ENCODE measurements at places on chromosomes 3 and 15.

DNA sequence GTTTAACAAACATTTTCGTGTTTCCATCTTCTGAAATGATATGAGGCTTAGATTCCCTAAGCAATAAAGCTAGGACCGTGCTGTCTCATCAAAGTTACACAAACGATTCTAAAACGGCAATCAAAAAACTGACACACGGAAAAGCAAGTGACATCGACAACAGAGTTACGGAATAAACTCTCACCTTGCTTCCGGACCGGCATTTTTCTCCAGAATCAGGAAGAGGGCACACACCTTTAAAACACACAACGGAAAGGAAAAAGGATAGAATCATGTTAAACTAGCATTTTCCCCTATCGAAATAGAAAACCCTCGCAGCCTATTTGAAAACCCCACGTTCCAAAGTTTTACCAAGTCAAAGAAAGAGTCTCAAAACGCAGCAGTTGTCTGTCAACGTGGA is 1.4 kb downstream of the DLG1 start:
- no peak for DNase-seq

DNA sequence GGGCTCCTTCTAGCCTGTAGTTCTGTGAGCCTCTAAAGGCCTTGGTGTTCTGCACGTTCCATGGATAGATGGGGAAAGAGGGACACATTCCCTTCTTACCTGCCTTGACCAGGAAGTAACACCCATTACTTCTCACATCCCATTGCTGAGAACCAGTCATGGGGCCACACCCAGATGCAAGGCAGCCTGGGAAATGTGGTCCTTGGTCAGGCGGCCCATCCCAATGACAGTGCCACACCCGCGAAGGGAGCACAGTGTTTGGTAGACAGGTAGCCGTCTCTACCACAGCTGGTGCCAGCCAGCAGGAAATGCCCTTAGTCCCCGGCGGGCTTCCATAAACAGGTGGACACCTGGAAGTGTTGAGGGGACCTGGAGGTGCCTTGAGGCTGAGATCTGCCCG is 23.2 kb upstream of the LCTL start:
- DNase-seq: no peak

GRCh38 chr3:50415061-50415460 is 55.7 kb upstream of the TMEM115 start:
- no peak for DNase-seq

- DNase-seq: no peak
Measured at GRCh38 chr3:192011137-192011536, 550.2 kb downstream of the PYDC2 start.

GRCh38 chr3:61938878-61939549 is 377.6 kb downstream of the PTPRG start:
- DNase-seq: no peak

- no peak for DNase-seq
Measured at GRCh38 chr3:105235785-105236184, 130.9 kb upstream of the ALCAM start.

- no peak for DNase-seq
Measured at GRCh38 chr3:156304406-156304805, 184.0 kb downstream of the KCNAB1 start.

- DNase-seq: no peak
Measured at GRCh38 chr3:21062831-21063294, 688.1 kb downstream of the ZNF385D start.

DNA sequence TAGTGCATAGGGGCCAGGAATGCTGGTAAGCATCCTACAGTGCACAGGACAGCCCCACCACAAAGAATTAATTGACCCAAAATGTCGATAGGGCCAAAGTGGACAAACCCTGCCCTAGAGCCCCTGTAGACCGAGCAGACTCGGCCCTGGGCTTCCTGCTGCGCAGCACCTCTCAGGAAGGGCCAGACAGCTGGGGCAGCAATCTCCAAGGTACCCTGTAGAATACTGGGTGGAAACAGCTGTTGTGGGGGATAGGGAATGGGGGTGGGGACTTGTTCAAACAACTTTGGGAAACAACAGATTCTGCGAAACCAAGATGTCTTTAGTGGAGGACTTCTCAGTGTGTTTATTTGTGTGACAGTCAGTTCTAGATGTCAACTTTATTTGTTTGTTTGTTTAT is 67.1 kb downstream of the MRPL46 start:
- DNase-seq: no peak

GRCh38 chr3:169137943-169138342 is 525.6 kb downstream of the MECOM start:
- DNase-seq: no peak

DNA sequence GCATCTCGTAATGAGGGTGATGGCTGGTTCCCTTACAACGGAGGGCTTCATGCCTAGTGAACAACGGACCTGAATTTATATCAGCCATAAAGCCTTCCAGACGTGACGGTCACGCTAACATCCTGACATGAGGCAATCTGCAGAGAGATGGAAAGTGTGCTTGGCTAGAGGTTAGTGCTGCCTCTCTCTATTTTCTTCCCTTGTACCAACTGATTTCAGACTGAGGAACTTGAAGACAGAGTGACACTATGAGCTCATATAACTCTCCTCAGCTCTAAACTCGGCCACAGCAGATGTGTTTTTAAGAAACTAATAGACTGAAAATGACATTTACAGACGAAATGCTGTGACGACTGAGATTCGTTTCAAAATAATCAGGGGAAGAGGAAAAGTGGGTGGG is 122.4 kb downstream of the XXYLT1 start:
- DNase-seq: no peak

DNA sequence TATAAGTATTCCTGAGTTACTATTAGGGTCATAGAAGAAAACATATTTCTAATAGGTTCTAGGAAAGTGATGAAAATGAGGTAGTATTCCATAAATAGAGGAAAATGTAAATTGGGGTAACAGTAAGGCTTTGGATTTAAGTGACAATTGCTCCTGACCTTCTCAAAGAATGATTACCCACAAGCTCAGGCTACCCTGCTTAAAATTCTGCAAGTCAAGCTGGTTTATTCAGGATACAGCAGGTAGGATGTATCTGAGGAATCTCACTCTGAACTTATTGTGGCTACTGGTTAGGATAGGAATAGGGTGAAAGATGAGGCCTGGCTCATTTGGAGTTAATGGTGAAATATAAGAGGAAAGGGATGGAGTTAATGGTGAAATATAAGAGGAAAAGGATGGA is 67.7 kb downstream of the CD200R1L start:
- no peak for DNase-seq

- DNase-seq: no peak
Measured at GRCh38 chr3:49602877-49603411, 48.7 kb downstream of the BSN start.

- DNase-seq: no peak
Measured at GRCh38 chr3:14488286-14489041, 51.7 kb downstream of the GRIP2 start.

DNA sequence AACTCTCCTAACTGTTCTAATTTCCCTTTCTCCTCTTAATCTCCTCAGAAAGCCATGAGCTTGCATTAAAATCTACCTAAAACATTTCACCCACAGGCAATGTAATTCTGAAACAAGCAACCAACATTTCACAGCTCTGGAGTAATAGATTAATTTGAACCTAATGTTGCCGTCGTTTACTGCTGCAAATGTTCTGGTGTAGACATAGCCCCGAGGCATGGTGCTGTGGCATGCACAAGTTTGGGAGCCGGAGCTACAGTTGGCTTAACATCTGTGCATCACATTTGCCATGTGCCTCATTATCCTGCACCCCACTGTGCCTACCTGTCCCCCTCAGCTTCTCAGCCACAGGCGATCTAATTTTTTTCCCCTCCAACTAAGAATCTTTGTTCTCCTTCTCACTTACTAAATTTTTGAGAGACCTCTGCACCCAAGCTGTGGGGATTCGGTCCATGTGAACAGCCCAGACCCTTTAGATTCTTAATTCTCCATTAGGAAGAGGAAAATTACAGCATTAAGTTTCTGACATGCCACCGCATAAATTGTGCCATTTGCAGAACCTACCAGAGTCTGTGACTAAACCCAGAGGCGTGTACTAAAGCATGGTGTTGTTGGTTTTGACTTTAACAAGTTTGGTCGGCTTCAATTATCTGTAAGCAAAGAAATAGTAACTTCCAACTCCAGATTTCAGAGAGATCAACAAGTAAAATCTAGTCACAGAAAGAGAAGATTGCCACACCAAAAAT is 419.2 kb downstream of the MECOM start:
- no peak for DNase-seq

- DNase-seq: no peak
Measured at GRCh38 chr15:49686599-49686998, 65.8 kb downstream of the DTWD1 start.

DNA sequence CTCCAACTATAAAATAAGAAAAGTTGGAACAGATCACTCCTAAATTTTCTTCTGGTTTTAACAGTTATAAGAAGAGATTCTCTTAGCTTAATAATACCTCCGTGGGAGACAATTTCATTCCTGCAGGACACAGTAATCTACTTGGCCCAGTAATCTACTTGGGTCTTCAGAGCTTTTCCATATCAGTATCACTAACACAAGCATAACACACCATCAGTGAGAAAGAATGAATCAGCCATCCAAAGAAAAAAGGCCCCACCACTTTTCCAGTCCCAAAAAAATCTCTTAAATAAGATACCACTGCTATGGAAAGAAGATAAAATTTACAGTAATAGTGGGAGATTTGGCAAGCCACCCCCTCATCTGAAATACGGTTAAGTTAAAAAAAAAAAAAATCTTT is 20.2 kb downstream of the SIN3A start:
- DNase-seq: no peak

DNA sequence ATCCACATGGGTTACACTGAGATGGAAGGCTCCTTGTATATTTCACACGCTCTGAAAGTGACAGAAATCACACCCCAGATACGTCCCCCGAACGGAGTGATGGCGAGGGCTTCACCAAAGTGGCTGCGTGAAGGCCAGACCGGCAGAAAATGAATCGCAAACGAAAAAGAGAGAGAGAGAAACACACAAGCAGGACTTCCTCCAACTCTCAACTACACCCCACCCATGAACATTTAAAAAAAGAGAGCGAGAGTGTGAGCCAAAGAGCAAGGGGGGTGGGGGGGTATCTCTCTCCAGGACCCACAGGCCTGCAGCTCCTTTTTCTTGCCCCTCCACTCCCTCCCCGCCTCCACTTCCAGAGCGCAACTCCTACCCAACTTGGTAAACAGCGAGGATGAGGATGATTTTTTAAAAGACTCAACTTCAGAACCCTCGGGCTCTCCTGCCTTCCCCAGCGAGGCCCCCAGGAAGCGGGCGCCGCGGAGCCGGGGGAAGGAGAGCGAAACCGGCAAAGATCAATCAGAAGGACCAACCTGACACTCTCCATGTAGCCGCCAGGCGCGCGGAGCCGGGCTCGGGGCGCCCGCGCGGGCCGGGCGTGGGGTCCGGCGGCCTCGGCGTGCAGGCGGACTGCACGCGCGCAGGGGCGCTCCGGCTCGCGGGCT is 519.1 kb downstream of the FOXP1 start:
- no peak for DNase-seq

DNA sequence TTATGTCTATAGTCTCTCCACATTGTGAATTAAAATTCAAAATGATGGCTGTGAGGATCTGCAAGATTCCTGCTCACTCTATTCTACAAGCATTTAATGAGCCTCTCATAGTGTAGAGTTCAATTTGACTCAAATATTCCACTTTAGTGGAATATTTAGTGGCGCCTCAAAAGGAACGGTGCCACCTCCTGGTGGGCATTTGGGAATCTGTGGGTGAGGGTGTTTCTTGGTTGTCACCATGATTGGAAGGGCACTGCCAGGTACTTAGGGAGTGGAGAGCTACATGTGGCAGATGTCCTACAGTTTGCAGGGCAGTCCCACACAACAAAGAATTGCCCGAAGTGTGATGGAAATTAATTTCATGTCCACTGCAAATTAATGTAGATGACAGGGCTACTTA is 21.5 kb upstream of the KCNMB3 start:
- DNase-seq: no peak

DNA sequence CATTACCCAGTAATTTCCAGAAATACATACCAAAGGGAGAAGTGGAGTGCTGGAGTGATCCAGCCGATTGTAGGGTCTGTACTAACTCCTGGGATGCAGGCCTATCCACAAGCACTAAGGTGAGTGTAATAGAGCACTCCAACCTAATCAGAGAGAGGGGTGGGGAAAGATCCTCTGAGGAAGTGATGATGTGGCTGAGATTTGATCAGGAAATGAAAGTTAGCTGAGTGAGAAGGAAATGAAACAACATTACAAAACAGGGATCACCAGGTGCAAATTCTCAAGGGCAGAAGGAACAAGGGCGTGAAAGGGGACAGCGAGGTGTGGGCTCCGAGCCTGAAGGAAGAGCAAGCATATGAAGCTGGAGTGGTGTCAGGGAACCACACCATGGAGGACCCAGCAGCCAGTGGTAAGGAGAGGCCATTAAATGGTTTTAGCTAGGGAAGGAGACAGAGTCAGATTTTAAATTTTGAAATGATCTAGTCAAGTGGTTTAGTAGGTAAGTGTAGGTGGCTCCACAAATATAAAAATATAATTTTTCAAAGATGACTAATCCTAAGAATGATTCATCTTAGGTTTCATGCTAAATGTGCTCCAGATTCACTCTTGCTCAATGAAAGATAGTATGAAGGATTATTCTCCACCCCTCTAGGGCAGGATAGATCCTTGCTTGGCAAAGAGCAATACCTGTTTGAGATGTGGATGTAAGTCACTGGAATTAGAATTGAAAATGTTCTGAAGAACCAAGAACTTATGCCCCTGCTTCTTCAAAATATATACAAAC is 348.7 kb downstream of the TBL1XR1 start:
- DNase-seq: no peak

- peak; percentile 49 for DNase-seq
Measured at GRCh38 chr3:105367063-105367405, 325 bp downstream of the ALCAM start.

- DNase-seq: no peak
Measured at GRCh38 chr15:63834500-63835210, 907 bp upstream of the HERC1 start.

- peak; percentile 88 for DNase-seq
Measured at GRCh38 chr15:31396881-31397560, 70.4 kb downstream of the KLF13 start.

GRCh38 chr3:184337399-184337714 is at the start of gene FAM131A:
Gene FAM131A (plus strand): TSS chr3:184337600. CDS start chr3:184337631, 31 bp downstream.
- no peak for DNase-seq

- no peak for DNase-seq
Measured at GRCh38 chr3:110749006-110749405, 322.6 kb upstream of the NECTIN3 start.

All from NCI-H1436 (cell line).